GM13976 (cell line): ENCODE measurements at places on chromosomes 16 and 17.

DNA sequence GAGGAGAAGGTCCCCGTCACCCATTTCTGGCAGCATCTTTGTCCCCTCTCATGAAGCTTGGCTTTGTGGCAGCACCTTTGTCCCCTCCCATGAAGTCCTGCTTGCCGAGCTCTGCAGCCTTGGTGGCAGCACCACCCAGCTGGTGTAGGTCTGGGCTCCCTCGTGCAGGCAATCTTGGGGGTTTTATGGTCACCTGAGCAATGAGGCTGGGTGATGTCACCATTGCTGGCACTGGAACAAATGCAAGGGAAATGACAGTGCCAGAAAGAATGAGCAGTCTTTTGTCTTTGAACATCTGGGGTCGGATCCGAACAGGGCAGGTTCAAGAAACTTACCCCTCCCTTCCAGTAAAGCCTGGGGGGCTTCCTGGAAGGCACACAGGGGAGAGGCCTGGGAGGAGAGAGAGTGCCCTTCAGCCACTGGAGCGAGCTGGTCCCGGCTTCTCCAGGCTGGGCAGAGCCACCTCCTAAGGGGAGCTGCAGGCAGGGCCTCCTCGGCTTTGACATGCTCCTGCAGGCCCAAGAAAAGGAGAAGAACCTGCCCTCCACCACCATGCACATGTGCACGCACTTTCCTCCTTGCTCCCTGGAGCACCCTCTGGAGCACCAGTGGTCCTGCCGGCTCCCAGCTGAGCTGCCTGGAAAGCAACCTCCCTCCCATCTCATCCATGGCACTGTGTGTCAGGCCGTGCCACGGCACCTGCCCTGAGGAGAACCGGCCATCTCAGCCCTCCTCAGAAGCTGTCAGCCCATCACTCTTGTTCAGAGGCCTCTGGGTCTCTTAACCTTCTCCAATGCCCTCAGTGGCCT is 16.0 kb downstream of the BTBD17 start:
- no peak for DNase-seq

DNA sequence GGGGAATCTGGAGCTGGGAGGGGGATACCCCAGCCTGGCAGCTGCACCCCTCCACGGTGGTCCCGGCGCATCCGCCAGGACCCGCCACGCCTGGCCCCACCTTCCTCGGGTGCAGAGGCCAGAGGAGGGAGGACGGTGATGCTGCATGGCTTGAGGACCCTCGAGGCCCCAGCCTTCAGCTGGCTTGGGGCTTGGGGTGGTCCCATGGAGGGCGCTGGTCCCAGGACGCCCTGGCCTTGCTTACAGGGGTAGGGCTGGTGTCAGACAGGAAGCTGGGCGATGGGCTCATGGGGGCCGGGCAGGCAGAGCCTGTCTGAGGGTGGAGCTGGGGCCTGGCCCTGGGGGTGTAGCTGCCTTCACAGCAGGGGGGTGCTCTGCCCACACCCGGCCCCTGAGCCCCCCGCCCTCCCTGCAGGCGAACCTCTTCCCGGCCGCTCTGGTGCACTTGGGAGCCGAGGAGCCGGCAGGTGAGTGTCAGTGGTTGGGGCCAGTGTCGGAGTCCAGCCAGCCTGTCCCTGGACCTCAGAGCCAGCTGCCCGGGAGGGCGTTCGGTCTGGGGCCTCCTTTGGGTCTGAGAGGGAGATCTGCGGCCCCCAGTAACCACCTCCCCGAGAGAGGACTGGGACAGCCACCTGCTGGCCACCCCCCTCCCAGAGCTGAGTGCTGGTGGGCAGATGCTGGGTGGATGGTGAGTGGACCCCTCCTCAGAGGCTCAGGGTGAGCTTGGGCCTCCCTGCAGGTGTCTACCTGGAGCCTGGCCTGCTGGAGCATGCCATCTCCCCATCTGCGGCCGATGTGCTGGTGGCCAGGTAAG is 6.4 kb downstream of the CENPX start:
- no peak for DNase-seq

DNA sequence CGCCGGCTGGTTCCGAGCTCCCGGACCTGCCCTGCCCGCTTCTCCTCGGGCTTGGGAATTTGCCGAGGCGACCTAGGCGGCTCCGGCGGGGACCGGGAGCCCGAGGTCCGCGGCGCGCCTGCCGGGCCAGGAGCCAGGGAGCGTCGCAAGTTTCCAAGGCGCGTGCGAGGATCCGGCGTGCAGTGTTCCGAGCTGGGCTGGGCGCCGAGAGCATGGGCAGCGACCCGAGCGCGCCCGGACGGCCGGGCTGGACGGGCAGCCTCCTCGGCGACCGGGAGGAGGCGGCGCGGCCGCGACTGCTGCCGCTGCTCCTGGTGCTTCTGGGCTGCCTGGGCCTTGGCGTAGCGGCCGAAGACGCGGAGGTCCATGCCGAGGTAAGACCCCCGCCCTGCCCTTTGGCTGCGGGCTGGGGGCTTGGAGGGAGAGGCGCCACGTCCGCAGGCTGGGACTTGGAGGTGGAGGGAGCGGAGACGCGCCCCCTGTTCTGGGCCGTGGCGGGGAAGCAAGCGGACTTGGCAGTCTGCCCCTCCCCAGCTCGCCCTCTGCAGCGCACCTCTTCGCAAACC is 668 bp downstream of the MMP15 start:
- DNase-seq, result no peak

GRCh38 chr16:84751241-84751640 is 51.4 kb downstream of the USP10 start:
- DNase-seq, result no peak

GRCh38 chr17:42359133-42359532 is 29.1 kb downstream of the STAT3 start:
- DNase-seq, result no peak

GRCh38 chr17:68657576-68657975 is 56.4 kb upstream of the FAM20A start:
- no peak for DNase-seq

DNA sequence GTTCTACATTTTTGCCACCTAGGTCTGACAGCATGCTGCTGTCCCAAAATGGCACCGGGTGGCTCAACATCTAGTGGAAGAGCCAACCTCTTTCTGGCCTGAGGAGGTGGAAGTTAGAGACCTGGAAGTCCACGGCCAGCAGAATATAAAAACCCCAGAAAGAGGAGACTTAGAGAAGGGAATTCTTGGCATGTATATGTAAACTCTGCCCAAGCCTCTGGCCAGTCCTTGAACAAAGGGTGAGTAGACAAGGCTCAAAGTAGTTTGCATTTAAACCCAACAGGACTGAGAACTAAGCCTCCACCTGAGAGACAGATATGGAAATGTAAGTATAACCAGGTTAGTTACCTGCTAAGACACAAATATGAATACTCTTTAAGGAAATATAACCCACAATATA is 210.3 kb downstream of the GRIN2A start:
- no peak for DNase-seq

GRCh38 chr16:68031951-68032350 is 8.9 kb downstream of the DUS2 start:
- no peak for DNase-seq

DNA sequence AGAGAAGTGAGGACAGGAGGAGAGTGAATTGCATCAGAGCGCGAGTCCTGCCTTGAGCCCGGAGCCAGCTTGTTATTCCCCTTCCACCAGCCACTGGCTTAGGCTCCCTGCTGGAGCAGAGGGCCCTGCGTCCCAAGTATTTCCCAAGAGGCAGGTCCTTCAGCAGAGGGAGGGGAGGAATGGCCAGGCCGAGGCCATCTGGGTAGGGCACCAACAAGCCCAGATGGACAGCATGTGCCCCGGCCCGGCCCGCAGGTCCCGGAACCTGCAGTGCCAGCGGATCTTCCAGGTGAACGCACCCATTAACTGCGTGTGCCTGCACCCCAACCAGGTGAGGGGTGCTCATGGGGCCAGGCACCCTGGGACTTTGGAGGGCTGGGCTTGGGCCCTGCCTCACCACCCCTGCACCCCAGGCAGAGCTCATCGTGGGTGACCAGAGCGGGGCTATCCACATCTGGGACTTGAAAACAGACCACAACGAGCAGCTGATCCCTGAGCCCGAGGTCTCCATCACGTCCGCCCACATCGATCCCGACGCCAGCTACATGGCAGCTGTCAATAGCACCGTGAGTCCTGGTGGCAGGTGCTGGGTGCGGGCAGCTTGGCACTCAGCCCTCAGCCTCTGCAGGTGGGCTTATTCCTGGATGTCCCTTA is 1.7 kb downstream of the MLST8 start:
- DNase-seq, result no peak

GRCh38 chr17:29043539-29044145 is 701 bp downstream of the PIPOX start:
- no peak for DNase-seq

DNA sequence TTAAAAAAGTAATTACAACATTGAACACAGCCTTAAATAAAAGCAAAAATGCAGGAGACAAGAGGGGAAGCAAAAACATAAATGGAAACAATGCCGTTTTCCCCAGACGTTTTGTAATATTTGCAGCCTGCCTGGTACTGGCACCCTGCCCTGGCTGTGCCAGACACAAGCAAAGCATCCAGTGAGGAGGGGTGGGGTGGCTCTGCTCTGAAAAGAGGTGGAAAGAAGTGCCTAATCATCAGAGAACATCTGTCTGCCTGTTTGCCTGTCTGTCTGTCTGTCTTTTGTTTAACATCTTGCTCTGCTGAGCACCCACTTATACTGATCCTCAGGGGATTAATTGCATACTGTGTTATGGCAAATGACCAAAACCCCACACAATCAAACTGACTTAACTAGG is 62.7 kb downstream of the C16orf82 start:
- DNase-seq, result no peak

GRCh38 chr16:10552998-10553491 is 27.4 kb downstream of the EMP2 start:
- DNase-seq, result peak; percentile 89
